ENCODE measurements at places on chromosomes 2 and 18. TPM values are rescaled to one million over a fixed set of nuclear protein-coding genes. Genes with fewer than 3 reads are reported as not detected.

DNA sequence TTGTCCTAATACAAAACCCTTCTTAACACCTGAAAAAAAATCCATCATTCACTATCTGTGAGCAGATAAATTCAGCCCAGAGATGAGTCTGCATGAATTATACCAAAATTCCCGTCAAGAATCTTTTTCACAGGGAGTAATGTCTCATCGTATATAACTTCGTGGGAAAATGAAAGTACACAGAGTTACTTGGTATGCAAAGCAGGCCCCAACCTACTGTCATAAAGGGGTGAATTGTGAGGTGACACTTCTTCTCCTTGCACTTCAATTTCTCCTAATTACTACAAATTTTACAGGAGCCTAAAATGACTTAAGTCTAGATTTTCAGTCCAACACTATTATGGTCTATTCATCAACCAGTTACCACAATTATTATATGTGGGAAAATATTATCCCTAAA lies 84.6 kb upstream of the CDH20 start:
- DNase-seq = no peak

Gene ANKMY1
- total RNA-seq = 31.5 TPM

Gene ZNF512
- 34.0 TPM for total RNA-seq

DNA sequence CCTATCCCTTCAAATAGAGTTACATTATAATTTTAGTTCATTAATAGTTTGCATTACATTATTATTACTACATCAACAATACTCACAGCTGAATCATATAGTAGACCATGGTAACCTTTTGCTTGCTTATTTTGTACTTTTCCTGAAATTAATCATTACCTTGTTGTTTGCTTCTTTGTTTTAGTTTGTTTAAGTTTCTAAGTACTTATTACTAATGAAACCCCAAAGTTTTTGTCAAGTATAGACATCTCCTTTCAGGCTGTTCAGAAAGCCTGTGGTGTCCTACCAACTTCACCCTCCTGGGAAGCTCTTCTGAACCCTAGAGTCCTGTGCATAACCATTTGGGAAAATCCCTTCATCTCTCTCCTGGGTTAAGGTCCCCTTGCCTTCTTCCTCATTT lies 43.5 kb upstream of the LAPTM4A start:
- DNase-seq = no peak

Gene CRIM1
- total RNA-seq = 6.6 TPM

DNA sequence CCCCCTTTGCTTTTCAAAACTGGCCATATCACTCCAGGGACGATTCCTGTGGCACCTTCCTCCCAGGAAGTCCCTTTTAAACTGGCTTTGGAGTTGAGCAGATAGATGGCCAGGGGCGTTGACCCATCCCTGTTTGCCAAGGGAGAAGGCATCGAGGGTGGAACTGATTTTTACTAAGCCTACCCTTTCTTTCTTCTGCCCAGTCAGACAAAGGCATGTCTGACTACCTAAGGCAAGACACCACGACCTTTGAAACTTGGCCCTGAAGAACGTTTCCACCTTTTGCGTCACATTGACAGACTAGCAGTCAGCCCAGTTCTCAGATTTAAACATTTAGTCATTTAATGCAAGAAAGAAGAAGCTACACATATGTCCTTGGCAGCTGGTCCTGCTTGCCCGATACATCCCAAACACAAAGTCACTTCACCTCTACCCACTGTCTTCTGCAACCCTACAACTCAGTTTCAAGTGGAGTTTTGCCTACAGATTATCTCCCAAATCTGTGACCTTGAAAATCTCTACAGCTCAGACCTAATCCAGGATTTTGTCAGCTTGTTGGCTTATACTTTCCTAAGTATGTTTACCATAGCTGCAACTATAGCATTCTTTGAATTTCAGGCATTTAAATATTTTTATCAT lies 102.2 kb upstream of the IL1R2 start:
- DNase-seq = no peak

DNA sequence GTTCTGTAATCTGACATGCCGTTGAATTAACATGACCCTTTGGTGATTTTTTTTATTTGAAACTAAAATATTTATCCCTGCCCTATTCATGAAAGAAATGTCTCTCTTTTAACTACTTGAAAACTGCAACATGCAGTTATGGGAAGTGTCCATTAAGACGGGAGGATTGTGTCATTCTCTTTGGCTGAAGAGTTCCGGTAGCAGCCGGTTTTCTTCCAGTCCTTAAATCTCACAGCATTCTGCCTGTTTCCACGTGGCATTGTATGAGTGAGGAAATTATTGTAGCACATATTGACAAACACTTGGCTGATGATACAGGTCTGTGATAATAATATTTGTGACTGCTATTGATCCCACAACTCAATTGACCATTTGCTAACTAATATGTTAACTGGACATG lies 509.6 kb upstream of the POU3F3 start:
- DNase-seq = no peak

DNA sequence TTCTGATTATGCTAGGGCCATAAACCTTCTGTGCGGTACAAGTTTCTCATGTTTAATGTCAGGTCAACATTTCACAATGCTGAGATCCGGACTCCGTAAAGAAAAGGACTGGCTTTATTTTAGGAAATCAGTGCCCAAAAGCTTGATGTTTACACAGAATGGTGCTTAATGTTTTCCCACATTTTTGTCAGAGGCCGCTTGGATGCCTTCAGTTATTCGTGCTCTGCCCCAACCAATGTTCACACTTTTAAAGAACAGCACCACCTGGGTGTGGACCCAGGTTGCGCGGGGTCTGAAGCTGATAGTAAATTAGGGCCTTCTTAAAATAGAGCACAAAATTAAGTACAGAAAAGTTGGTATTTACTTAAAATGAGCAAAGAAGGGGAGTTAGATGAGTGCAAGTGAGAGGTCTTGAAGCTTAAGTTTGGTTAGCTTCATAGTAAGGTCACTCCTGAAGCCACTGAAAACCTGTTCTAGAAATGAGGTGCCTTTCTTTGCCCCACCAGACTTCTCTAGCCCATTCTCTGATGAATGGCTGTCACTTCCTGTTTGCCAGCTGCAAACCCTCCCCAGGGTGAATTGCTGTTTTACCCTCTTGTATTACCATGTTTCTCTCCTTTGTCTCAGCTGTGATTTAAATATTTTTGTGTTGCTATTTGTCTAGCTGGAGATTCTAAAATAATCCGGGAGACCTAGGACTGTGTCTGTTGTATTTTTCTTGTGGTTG lies 20.5 kb downstream of the SLC3A1 start:
- DNase-seq = no peak

Gene TNFRSF11A
- 26.0 TPM for total RNA-seq

GRCh38 chr2:224952936-224953657 lies 89.2 kb downstream of the DOCK10 start:
- peak; percentile 65 for DNase-seq
